ENCODE measurements at places on chromosomes 13 and 19.

GRCh38 chr19:48868114-48868886 lies at the start of gene PLEKHA4:
Gene PLEKHA4, minus strand, starts transcription at chr19:48868617. Its CDS starts 997 bp downstream, at chr19:48867620.
- peak; percentile 26 for DNase-seq

GRCh38 chr19:18502638-18503294 lies 19.1 kb downstream of the ELL start:
- no peak for DNase-seq

GRCh38 chr13:24039621-24040475 lies 120.7 kb upstream of the SPATA13 start:
- DNase-seq = no peak

GRCh38 chr19:6521718-6522646 lies 8.8 kb upstream of the TNFSF9 start:
- DNase-seq = no peak

DNA sequence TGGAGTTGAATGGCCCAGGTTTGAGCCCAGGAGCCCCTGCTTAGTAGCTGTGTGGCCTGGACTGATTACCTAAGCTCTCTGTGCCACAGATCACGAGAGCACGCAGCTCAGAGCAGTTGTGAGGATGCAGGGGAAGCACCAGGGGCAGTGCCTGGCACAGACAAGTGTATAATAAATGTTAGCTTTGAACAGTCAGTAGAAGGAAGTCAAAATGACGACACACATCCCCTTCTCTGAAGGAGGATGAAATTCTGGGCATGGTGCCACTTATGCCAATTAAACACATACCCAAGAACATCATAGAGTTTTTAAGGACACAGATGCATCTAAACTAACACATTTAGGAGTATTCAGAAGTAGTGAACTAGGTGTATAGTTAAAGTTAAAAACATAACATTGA lies 24.9 kb upstream of the SIGLEC11 start:
- no peak for DNase-seq

DNA sequence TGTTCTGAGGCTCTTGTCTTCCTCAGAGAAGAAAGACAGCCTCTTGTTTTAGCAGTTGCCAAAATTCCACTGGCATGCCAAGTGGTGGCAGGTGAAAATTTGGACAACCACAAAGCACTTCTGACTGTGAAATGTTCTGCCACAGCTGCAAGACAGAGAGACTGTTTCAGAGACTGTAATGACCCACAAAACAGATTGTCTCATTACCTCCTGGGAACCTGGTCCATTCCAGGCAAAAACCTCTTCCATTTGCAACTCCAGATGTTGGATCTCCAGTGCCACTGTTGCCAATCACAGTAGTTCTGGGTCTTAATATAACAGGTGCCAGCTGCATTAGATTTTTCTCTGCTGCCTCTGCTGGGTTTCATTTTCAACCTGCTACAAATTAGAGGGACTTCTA lies 911.5 kb downstream of the UQCRFS1 start:
- peak; percentile 58 for DNase-seq

GRCh38 chr19:50198431-50199258 lies 4.8 kb upstream of the MYH14 start:
- no peak for DNase-seq

DNA sequence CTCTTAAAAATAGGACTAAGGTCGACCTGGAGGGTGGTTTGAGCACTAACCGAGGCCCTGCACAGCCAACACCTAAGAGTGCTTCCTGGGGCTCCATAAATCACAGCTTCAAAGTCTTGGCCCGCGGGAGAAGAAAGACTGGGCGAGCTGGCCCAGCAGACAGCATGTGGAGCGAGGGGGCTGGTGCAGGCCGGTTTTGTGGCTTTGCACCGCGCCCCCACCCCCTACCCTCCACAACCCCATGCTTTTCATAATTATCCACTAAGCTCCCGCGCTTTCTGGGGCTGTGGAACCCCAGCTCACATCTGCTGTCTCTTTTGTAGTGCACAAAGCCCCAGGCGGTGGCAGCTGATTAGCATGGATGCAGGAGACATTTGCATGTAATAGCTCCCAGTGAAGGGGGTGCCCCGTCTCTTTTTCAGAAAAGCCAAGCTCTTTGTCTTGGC lies 17.1 kb downstream of the CARM1 start:
- DNase-seq = peak; percentile 87

GRCh38 chr13:41596190-41596589 lies 138.8 kb downstream of the RGCC start:
- DNase-seq = no peak

DNA sequence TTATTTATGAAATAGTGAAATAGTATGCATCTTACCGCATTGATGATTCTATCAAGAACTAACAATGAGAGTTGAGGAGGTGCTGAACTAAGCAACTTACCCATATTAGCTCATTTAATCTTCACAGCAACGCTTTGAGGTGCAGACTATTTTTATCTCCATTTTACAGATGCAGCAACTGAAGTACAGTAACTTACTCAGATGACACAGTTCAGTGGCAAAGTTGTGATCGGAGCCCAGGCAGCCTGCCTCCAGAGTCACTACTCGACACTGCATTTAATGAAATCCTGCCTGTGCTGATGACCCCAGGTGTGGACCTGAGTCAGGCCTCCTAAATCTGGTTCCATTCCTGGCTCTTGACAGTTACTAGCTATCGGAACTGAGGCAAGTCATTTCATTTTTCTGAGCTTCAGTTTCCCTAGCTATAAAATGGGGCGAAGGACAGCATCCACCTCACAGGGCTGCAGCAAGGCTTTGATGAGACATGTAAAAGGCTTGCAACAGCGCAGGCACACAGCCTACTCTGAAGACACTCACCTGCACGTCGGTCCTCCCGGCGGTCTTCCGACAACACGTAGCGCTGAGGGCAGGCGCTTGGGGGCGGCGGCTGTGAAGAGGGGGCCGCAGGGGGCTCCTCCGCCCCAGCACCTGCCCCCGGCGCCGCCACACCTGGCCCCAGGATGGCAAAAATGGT lies 1.5 kb downstream of the MYPOP start:
- DNase-seq = no peak

DNA sequence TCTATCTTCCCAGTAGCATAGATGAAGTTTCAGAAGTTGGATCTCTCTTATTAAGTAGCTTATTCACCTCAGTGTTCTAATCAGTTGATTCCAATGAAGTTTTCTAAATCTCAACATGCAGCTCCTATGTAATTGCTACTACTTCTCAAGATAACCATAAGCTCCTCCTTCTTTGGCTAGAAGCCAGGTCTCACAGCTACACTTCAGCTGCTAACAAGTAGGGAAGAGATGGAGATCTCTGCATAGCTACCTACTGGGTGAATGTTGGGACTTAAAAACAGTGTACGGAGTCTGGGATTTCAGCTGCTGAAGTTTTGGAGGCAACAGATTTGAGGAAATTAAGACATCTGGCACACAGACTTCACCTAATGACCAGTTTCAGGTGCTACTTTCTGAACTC lies 661.0 kb downstream of the SLITRK1 start:
- DNase-seq = no peak

DNA sequence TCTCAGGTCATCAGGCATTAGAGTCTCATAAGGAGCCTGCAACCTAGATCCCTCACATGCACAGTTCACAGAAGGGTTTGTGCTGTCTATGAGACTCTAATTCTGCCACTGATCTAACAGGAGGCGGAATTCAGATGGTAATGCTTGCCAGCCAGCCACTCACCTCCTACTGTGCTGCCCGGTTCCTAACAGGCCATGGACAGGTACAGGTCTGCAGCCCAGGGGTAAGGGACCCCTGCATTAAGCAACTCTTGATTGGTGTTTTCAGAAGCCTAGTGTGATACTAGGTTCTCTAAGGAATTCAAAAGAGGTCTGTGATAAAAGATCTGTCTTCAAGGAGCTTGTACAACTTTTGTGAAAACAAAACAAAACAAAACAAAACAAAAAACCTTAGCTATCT lies 31.1 kb downstream of the CAB39L start:
- no peak for DNase-seq

DNA sequence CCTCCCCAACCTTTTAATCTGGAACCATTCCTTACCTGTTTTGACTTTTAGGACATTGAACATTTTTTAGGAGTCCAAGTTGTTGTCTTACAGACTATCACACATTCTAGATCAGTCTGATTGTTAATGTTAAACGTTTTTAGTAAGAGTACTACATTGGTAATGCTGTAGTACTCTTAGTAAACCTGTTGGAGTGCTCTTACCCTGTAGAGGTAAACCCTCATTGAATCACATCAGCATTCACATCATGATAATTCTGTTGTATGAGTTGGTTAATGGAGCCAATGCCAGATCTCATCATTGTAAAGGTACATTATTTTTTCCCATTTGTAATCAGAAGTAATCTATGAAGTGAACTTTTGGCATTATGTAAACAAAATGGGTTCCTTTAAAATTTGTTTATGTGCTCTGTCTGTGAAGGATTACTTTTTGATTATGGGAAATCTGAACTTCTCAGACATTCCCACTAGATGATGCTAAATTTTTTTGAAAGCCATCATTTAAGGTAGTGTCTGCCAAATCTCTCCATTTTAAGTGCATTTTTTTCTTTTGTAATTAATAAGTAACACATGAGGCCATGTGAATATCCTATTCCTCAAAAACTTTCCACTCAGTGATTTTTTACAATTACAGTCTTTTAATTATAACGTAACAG lies 55.2 kb downstream of the VWA8 start:
- DNase-seq = peak; percentile 1

- DNase-seq = no peak
Measured at GRCh38 chr19:50718255-50719118, 1.1 kb downstream of the SHANK1 start.

DNA sequence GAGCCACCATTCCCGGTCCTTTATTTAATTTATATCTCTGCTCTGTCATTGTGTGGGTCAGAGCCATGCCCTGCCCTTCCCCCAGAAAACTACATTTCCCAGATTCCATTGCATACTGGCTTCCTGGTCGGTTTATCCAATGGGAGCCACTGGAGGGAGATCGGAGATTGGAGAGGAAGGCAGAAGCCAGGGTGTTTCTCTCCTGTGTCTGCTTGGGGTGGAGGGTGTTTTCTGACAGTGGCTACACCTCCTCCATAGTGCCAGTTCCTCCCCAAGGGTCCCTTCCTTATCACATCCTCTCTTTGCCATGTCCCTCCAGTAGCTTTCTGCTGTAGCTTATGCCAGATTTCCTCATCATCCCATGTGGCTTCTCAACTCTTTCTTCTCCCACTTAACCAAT lies 19.0 kb downstream of the OLFM2 start:
- no peak for DNase-seq

- DNase-seq = no peak
Measured at GRCh38 chr13:23771552-23771951, 117.6 kb downstream of the MIPEP start.

DNA sequence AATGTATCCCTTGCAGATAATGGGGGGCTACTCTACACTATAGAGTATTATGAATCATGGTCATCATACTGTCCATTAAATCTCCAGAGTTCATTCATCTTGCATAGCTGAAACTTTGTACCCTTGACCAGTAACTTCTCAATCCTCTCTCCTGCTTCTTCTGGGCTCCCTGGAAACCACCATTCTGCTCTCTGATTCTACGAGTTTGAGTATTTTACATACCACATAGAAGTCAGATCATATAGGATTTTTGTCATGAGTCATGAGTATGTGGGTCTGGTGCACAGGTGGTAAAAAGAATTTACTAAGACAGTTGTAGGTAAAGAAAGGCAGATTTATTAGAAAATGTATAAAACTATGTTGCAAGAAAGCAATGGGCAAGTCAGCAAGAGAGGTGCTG lies 41.9 kb downstream of the WTIP start:
- DNase-seq = no peak

GRCh38 chr19:51135986-51136762 lies 5.9 kb upstream of the SIGLEC7 start:
- DNase-seq = no peak

GRCh38 chr19:18644196-18645034 lies 7.6 kb downstream of the KLHL26 start:
- no peak for DNase-seq

DNA sequence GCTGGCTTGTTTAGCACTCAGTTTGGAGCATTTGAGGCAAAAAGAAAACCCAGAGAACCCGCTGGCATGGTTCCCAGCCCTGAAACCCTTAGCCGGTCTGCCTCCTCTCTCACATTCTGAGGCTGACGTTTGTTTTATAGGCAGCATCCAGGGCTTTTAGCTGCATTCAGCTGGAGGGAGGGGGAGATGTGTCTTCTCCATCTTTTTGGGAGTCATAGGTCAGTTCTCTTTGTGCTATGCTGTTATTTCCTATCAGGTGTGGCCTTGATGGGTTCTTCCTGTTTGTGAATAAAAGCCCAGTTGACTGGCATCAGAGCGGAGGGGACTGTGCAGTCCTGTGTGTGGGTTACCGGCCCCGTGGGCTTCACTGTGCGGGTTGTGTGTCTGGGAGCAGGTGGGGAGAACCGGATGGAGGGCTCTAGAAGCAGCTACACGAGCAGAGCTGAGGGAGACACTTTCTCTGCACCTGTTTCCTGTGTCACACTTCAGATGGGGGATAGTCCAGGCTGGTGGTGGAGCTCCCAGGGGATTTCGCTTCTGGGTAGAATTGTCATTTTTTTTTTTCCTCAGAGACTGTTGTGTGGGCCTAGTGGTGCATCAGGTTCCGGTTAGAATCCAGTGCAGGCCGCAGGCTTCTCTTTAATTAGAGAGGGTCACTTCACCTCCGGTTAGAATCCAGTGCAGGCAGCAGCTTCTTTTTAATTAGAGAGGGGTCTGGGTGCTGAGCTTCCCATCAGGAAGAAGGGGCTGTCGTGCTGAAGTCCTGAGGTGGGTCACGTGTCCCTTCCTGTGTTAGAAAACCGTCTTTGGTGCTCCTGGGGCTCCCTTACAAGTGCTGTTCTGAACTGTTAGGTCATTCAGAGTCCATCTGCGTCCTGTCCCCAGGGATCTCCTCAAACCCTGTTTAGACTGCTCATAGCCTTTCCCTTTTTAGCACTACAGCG lies 69.6 kb downstream of the ARHGEF7 start:
- no peak for DNase-seq

DNA sequence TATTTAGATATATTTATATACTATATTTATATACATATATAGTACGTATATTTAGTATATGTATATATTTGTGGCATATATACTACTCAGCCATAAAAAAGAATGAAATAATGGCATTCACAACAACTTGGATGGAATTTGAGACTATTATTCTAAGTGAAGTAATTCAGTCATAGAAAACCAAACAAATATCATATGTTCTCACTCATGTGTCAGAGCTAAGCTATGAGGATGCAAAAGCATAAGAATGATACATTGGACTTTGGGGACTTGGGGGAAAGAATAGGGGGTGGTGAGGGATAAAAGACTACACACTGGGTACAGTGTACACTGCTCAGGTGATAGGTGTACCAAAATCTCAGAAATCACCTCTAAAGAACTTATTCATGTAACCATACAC lies 1015.7 kb downstream of the EFNB2 start:
- DNase-seq = no peak

GRCh38 chr13:77918391-77919245 lies at the start of gene EDNRB:
Gene EDNRB, minus strand, starts transcription at chr13:77918831. Its CDS starts 258 bp downstream, at chr13:77918573.
- DNase-seq = no peak

GRCh38 chr19:12828494-12828893 lies 5.9 kb downstream of the RTBDN start:
- peak; percentile 56 for DNase-seq

DNA sequence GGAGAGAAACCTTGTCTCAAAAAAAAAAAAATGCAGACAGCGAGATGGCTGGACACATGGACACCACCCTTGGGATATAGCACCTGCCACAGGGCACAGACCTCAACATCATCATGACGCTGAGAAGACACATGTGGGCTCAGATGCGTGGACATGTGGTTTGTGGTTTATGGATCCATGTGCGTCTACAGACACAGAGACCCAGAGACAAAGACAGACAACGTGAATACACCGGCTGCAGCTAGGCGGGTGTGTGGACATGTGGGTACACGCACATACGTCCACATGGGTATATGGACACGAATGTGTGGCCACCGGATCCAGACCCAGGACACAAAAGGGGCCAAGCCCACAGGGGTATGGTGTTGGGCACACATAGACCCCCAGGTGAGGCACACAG lies 1.3 kb downstream of the TNFSF14 start:
- DNase-seq = no peak

Data from DMS 273 treated with DMSO at 0.1 percent for 48 hours (cell line).